AG20443 (cell line): ENCODE measurements at places on chromosomes 12 and 14.

GRCh38 chr12:27869567-27869966 is 89.5 kb upstream of the MANSC4 start:
- DNase-seq = no peak

DNA sequence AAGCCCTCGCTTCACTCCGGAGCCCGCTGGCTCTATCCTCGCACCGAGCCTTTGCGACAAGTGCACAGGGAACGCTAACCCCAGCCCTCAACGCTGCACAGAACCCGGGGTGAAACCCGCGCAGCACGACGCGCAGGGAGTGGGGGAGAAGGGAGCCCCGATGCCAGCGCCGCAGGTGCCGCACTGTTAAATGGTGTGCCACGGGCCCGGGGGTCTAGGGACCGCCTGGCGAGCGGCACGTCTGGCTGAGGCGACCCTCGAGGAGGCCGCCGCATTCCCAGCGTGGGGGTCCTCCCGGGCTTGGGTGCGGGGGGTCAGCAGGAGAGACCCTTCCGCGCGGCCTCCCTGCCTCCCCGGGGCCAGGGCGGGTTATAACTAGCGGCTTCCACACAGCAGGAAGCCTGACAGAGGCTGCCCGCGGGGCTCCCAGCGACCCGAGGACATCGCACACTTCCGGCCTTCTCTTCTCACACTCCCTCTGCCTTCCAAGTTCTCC is 23.8 kb upstream of the LRTM2 start:
- DNase-seq = peak; percentile 48

DNA sequence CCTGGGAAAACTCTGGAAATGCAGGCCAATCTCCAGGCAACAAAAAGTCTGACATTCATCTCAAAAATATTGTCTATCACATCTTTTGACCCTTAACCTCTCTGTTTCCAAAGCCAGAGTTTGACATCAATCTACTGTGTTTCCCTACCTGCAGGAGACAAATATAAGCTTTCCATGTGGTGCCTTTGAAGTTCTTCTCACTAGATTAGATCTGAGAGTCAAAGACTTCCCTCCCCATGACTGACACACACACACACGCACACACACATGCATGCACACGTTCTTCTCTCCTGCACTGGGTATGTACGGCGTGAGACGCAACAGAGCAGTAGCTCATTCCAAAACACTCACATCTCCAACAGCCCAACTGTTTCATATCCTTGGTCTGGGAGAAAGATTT is 8.1 kb upstream of the ITPR2 start:
- no peak for DNase-seq

GRCh38 chr14:28751467-28752058 is 15.0 kb upstream of the FOXG1 start:
- DNase-seq = peak; percentile 64

DNA sequence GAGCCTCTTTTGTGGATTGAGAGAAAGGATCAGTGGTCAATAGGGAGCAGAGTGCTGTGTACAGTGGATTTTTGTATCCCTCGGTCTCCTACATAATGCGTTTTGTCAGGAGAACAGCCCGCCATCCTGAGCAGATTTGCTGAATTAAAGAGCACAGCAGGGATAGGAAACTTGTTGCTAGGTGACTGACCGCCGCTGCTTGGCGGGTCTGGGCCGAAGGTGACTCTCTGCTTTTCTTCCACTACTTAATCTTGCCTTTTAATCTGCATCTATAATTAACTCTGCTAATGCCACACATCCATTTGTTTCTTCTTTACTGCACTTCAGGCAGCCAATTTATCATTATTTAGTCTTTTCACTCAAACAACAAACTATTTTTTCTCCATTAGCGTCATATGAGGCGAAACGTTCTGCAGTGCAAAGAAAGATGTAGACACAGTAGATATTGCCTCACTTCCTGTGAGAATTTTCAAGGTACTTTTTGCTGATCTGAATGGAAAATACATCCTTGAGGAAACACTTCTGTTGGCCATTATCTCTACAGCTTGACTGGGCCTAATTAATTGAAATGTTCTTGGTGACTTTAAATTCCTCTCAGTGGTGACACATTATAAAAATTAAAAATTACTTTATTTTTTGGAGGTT is 108.0 kb downstream of the PPM1A start:
- DNase-seq = no peak

DNA sequence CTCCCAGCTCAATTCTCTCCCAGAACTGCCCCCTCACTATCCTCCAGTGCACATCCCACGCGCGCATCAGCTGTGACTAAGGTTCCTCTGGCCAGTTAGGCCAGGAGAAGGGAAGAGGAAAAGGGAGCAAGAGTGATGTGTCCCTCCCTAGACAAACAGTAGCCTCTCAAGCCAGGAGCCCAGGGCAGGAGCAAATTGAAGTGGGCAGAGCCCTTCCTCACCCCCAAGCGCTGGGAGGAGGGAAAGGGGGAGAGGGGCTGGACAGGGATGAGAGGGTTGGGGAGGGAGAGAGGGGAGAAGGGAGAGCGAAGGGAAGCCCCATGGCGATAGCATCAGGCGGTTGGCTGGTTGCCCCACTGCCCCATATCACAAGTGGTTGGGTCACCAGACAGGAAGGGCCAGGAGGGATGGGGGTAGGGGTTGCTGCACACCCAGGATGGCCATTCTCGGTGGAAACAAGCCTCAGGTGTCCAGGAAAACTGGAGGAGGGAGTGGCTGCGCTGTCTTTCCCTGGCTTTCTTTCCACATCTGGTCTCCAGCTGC is 1.1 kb downstream of the CD63 start:
- DNase-seq = no peak

GRCh38 chr12:61367281-61367785 is 892.9 kb upstream of the USP15 start:
- no peak for DNase-seq

DNA sequence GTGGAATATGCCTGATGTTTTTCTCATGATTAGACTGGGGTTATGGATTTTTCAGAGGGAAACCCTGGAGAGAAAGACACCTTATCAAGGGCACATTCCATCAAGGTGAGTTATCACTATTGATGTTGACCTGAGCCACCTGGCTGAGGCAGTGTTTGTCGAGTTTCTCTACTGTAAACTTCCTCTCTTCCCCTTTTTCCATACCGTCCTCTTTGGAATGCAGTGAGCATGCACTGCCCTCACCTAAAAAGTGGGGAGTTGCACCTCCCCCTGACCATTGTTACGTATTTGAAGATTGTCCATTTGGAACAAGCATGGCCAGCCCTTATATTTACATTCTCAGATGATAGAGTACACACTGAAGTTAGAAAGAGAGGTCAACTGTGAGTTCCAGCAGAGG is 53.9 kb upstream of the PWP1 start:
- no peak for DNase-seq

- DNase-seq = peak; percentile 8
Observed at GRCh38 chr14:101365329-101366158, 195.8 kb upstream of the DIO3 start.

- DNase-seq = no peak
Observed at GRCh38 chr12:4156317-4156716, 117.2 kb upstream of the CCND2 start.

GRCh38 chr14:100791348-100791735 is 34.6 kb upstream of the MEG3 start:
- no peak for DNase-seq

DNA sequence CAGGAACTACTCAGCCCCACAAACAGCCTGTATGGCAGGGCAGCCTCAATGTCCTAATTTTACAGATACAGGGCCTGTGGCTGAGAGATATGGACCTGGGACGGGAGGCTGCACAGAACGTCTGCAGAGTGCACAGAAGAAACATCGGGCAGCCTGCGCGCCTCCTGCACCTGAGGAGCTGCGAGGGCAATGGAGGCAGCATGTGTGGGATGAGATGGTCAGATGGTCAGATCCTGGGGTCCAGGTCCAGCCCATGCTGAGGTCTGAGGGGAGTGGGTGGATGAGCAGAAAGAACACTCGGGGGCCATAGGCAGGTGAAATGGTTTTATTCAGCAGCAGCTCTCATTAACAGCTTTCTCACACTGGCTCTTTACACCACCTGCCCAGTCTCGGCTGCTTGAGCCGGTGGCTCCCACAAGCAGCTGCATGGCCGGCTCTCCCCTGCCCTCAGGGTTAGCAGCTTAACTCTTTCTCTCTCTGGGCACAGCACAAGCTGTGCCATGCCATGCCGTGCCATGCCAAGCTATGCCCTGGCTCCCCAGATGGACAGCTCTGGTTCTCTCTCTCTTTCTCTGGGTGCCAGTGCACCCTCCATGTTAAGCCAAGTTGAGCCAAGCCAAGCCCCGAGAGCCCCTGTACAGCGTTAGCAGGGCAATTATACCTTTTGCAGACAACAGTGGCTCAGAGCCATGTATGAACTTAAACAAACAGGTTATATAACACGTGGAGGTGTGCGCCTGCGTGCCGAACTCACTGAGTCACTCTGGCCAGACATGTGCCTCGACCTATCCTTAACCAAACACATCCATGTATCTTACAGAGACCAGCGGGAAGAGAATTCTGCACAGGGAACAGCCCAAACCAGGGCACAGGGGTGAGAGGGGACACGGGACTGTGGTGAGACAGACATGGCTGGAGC is 47.6 kb downstream of the RIMBP2 start:
- DNase-seq = no peak

GRCh38 chr12:54372113-54372806 is 8.0 kb upstream of the GPR84 start:
- no peak for DNase-seq

- peak; percentile 58 for DNase-seq
Observed at GRCh38 chr14:91911474-91912032, 35.9 kb downstream of the FBLN5 start.

DNA sequence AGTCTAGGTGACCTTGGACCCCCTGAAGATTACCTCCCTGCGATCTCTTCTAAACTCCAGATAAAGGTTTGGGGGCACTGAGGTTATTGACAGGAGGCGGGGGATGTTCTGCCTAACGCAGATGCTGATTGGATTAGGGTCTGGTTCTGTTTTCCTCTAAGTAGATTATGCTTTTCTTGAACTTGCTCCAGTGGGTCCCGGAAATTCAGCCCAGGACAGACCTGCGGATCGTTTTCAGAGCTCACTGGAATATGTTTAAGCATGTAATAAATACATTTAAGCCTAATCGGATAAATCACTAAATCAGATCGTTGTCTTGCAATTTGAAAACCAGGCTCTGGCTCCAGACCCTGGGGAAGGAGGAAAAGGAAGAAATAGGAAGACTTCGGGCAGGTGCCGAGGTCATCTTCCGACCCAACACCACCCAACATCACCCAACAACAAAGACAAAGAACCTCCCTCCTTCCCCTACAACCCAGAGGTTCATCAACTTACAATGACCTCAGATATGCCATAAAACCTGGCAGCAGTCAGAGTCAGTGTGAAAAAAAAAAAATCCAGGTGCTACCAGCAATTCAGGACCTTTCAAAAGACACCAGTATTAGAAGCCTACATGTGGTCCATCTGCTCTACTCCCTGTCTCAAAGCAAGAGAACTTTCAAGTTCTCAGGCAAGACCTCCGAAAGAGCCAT is 148.4 kb downstream of the KSR2 start:
- no peak for DNase-seq

- no peak for DNase-seq
Observed at GRCh38 chr14:105890474-105891220, 364.3 kb downstream of the TMEM121 start.

GRCh38 chr12:100955139-100955538 is 160.6 kb downstream of the ANO4 start:
- DNase-seq = peak; percentile 19

DNA sequence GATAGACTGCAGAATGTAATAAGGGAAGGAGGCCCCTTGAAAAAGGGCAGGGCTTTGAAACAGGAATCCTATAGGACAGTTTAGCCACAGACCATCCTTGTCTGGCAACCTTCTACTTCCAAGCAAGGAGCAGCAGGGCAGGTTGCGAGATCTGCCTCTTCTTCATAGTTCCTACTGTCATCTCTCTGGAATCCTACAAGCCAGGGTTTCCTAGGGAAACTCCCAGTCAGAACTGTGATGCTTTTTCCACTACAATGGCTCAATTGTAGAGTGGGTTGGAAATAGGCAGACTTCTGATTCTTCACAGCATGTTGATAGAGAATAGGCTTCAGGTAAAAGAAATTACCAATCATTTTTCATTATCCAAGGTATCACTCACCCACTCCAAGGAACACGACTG is 186.3 kb downstream of the DACT1 start:
- DNase-seq = peak; percentile 71

DNA sequence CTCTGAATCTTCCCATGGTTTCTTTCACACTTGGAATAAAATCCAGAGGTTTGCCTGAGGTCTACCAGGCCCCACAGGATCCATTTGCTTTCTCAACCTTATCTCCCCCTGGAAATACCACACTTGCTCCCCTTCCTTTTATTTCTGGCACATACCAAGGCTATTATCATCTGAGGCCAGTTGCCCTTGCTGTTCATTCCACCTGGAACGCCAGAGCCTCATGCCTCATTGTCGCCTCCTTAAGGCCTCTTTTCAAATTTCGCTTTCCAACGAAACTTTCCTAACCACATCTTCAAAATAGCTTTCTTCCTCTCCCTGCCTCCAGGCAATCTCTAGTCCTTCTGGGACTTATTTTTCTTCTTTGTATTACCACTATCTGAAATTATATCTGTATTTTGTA is 11.2 kb upstream of the LRIG3 start:
- DNase-seq = no peak

DNA sequence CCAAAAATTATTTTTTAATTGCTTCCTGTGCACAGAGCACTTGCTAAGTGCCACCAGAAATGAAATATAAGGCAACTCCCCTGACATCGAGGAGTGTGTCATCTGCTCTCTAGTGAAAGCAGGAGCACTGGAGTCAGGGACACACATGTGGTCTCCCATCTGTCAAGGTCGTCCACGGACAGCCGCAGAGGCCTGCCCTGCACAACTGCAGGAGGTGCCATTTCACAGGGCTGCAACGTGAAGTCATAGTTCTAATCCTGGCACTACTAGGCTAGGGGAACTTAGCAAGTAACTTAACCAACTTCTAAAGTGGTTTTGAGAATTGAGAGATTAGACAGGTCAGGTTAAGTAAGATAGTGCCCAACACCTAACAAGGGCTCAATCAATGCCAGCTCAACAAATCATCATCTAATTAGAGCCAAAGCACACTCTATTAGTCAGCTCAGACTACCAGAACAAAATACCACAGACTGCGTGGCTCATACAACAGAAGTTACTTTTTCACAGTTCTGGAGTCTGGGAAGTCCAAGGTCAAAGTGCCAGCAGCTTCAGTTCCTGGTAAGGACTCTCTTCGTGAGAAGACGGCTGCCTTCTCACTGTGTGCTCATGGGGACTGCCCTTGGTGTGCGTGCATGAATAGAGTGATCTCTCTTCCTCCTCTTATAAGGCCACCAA is 30.7 kb downstream of the FOXN3 start:
- peak; percentile 31 for DNase-seq

- no peak for DNase-seq
Observed at GRCh38 chr12:13144266-13144828, 40.9 kb upstream of the GSG1 start.
